ENCODE measurements at places on chromosomes 4 and X.

- no peak for DNase-seq
Measured at GRCh38 chr4:123064390-123064789, 142.0 kb upstream of the NUDT6 start.

DNA sequence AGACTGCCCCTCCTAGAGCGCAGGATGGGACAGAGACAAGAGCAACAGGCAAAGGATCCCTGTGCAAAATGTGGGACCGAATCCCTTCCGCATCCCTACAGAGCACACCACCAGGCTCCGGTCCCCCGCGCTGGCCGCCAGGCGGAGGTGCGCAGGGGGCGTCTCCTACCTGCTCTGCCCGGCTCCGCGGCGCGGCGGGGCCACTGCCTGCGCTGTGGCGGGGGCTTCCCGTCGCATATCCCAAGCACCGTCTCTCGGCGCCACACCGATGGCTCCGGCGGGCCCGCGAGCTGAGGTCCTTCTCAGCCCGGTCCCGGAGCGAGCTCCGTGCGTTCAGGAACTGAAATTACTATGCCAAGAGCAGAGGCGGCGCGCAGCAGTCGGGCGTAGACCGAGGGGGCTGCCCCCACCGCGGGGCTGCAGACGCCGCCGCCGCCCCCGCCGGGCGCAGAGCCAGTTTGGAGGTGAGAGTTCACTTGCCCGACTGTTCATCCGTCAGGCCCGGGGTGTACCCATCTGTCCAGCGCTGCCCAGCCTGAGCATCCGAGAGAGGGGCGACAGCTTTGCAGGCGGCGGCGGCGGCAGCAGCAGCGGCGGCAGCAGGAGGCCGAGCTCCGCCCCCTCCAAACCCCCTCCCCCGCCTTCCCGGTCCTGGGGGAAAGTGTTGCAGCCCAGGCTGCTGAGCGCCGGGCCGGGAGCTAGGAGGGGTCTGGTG, at the start of gene GPRIN3:
TSS of gene GPRIN3 (minus strand) at position 355 of the 715 bp plus-strand sequence. CDS start 57,690 bp downstream, outside the sequence.
- DNase-seq, result peak; percentile 55

DNA sequence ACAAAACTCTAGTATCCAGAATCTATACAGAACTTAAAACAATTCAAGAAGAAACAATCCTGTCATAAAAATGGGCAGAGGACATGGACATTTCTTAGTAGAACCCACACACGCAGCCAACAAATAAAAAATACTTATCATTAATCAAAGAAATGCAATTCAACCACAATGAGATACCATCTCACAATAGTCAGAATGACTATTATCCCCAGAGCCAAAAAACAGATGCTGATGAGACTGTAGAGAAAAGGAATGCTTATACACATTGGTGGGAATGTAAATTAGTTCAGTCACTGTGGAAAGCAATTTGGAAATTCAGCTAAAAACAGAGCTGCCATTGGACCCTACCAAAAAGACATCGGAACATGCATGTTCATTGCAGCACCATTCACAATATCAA, 37.9 kb downstream of the RAB40AL start:
- no peak for DNase-seq

DNA sequence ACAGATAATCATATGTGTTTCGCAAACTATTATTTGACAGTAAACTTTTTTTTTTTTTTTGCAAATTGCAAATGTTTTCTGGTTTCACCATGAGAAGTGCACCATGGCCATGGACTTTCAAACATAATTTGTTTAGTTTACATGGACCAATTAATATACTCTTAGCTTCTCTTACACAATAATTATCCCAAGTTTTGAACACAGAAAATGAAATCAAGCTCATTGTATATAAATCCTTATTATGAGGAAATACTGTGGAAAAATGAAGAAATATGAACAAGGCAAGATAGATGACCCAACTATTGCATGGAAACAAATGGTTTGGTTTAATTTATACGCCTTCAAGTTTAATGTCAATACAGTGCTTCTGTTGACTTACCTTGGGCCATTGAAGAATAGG, 3.9 kb downstream of the FGF5 start:
- no peak for DNase-seq

GRCh38 chr4:21656832-21657231, 291.7 kb downstream of the KCNIP4 start:
- no peak for DNase-seq

GRCh38 chr4:83723609-83724008, 187.7 kb downstream of the GPAT3 start:
- no peak for DNase-seq
